LHCN-M2 (cell line): ENCODE measurements at places on chromosomes 2 and 18.
A peak's percentile ranks its signal among the peaks of the same experiment; 100 is the strongest.

GRCh38 chr2:64311948-64312621 is 141.9 kb upstream of the LGALSL start:
- peak; percentile 90 for DNase-seq

GRCh38 chr2:890791-891190 is 59.9 kb upstream of the SNTG2 start:
- DNase-seq, result no peak

- peak; percentile 61 for DNase-seq
Measured at GRCh38 chr2:113138428-113139322, 11.3 kb downstream of the IL1RN start.

GRCh38 chr2:240819858-240820606 is at the start of gene KIF1A:
KIF1A (minus strand) TSS chr2:240820219; CDS start chr2:240797752, 22,467 bp downstream.
- no peak for DNase-seq

- DNase-seq, result no peak
Measured at GRCh38 chr2:86028766-86029381, 76.8 kb downstream of the POLR1A start.

DNA sequence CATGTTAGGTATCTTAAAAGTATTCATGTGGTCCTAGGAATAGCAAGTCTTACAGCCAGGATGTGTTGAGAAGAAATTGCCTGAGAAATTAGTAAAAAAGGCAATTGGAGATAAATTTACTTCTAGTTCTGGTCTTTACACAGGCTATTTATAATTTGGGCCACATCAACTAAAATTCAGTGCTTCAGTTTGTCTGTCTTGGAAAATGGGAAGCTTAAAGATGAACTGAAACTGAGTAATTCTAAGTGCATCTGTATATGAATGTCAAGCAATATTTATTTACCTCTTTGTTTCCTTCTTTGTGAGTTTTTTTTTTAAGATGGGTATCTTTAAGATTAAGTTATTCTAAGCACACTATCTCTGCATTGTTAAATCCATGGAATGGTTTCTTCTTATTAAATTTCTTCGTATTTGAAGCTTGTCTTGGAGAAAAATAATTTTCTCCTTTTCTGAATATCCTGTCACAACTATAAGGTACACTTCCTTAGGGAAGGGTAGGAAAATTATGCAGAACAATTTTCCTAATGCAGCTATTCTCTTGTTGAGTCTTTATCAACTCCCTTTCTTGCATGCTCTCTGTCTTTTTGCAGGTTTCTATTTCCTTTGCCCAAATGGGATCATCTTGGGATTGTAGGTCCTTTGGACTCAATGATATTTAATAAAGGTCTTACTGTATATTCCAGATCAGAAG is 39.7 kb upstream of the MMADHC start:
- no peak for DNase-seq

DNA sequence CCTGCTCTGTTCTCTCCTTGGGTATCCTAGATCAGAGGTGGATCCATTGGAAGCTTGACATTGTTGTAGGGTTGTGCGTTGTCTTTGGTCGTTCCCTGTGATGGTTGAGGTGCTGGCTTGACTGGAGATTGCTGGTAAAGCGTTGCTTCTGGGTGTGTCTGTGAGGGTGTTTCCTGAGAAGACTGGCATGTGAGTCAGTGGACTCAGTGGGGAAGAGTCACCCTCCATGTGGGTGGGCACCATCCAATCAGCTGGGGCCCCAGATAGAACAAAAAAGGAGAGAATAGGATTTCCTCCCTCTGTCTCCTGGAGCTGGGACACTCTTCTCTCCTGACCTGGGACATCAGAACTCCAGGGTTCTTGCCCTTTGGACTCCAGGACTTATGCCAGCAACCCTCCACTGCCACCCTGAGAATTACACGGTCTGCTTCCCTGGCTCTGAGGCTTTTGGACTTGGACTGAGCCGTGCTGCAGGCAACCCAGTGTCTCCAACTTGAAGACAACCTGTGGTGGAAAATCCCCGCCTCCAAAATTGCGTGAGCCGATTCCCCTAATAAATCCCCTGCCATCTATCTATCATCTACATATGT is 14.8 kb upstream of the REEP1 start:
- no peak for DNase-seq

- DNase-seq, result no peak
Measured at GRCh38 chr2:201203916-201204654, 21.1 kb downstream of the CASP10 start.

GRCh38 chr18:78769502-78770105 is 210.0 kb upstream of the SALL3 start:
- DNase-seq, result no peak

- DNase-seq, result peak; percentile 57
Measured at GRCh38 chr2:178473931-178474330, 4.5 kb downstream of the FKBP7 start.

GRCh38 chr2:135525786-135526185 is 5.2 kb downstream of the ZRANB3 start:
- DNase-seq, result no peak

DNA sequence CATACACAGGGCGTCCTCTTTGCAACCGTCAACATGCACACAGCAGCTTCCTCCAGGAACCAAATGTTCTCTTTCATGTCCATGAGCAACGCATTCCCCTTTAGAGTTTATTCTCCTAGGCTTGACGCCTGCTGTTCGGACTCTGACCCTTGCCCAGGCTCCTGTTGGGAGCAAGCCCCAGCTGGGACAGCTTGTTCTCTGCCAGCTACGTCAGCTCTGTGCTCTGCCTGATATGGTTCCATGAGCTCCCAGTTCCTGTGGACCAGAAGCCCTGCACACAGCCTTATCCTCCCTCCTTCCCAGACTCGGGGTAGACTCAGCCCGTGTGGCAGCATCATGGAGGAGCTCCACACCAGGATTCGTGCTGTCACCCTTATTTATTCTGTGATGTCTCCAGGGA is 253.1 kb upstream of the PXDN start:
- DNase-seq, result no peak

DNA sequence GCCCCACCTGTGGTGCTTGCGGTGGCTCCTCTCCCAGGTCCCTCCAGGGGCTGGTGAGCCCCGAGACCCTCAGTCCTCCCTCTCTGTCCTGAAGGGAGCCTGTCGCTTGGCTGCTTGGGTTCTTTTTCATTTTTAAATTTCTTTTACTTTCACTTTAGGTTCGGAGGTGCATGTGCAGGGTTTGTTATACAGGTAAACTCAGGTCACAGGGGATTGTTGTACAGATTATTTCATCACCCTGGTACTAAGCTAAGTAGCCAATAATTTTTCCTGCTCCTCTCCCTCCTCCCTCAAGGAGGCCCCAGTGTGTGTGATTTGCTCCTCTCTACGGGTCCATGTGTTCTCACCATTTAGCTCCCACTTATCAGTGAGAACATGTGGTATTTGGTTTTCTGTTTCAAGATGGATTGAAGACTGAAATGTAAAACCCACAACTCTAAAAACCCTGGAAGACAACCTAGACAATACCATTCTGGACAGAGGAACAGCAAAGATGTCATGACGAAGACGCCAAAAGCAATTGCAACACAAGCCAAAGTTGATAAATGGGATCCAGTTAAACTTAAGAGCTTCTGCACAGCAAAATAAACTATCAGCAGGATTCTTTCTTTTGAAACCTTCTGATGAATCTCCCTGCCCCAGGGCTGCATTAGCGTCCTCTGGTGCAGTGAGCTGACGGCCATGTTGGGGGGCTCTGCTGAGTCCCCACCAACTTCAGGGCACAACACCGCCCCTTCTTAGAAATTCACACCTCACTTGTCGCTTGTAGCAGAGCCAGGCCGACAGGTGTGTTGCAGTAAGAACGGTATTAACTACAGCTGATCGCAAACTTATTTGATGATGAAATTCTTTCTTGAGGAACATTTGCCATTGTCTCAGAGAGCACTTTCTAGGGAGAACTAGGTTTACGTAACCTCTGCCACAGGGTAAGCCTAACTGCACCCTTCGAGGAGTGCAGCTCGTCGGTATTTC is 135.3 kb downstream of the ZNF236 start:
- no peak for DNase-seq

DNA sequence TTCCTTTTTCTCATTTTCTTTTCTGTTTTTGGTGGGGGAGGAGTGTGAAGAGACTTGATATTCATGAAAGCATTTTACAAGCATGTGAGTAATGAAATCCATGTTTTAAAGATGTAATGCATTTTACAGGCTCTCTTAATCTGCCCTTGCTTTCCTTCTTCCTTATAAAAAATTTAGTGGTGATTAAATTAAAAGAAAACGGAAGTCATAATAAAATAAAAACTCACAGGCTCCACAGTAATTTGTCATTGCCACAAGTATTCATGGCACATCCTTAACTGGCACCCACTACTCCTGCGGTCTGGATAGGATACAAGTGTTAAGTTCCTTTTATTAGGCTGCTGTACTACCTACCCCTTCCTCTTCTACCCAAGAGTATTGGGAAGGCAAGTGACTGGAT is 241.2 kb downstream of the SLC4A3 start:
- DNase-seq, result peak; percentile 5

- DNase-seq, result no peak
Measured at GRCh38 chr2:156480376-156480775, 44.2 kb downstream of the GPD2 start.

DNA sequence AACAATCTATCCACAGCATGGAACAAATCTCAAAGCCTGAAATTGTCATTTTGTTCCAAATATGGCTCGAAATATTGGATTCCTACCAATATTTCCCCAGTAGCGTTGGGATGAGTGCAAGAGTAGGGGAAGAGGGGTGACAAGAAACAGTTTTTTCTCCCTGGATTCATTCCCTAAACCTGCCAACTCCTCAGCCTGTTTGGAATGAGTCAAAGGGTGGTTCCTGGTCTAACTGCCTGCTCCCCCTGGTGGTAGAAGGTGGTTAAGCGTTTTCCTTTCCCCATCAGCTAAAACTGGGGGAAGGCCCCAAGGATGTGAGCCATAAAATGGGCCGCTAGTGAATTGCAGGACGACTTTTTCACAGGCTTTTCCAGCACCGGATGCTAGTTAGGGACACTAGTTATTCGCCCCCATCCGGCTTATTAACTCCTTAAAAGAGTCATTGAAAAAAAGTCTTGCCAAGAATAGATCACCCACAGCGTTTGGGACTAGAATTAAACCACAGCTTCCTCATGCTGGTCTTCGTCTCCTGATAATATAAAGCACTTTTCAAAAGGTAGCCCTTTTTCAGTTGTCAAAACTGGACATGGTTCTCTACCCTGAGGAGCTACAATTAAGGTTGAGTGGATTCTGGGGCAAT is 72.5 kb downstream of the DHRS9 start:
- peak; percentile 55 for DNase-seq

DNA sequence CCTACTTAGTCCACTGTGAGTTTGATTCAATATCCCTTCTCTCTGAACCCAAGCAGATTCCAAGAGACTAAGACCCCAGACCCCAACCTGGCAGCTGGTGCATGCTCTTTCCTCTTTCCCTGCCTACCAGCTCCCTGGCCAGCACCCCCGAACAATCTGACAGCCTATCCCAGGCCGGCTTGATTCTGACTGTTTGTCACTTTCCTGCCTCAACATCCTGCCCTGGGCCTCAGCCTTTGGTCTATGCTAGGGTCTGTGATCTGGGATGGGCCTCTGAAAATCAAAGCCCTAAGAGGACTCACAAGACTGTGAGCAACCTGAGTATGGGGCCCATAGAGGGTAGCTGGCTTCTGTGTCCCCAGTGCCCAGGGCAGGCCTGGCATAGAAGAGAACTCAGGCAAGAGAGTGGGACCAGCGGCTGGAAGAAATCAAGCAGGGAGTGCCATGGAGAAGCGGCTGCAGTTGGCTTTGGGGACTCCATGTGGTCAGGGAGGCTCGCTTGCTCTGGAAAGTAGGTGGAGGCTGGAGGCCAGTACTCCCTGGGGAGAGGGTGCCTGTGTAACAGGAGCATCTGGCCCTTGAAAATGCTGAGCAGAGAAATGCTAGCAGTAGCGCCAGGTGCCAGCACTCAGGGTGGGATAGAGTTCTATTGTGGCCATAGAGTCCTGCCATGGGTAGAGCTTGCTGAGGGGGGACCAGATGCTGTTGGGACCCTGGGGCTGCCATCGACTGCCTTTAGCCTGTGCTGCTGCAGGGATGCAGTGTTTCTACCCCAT is 343.9 kb downstream of the DYSF start:
- DNase-seq, result no peak

DNA sequence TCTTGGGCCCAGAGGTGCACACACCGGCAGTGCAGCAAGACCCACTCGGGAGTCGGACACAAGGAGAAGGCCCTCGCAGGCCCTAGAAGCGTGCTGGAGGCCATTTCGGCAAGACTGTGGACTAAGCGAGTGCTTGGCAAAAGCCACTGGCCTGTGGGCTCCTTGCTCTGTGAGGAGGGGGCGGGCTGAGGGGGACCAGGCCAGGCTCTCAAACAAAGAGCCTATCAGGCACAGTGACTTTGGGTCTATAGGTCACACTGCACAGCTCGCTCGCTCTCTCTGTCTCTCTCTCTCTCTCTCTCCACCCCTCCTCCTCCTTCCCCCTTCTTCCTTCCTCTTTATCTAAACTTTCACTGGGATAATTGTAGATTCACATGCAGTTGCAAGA is 23.6 kb upstream of the ZCCHC2 start:
- no peak for DNase-seq

GRCh38 chr18:23629444-23629946 is 33.2 kb downstream of the ANKRD29 start:
- no peak for DNase-seq

GRCh38 chr2:104140361-104140760 is 713.6 kb upstream of the POU3F3 start:
- DNase-seq, result no peak

DNA sequence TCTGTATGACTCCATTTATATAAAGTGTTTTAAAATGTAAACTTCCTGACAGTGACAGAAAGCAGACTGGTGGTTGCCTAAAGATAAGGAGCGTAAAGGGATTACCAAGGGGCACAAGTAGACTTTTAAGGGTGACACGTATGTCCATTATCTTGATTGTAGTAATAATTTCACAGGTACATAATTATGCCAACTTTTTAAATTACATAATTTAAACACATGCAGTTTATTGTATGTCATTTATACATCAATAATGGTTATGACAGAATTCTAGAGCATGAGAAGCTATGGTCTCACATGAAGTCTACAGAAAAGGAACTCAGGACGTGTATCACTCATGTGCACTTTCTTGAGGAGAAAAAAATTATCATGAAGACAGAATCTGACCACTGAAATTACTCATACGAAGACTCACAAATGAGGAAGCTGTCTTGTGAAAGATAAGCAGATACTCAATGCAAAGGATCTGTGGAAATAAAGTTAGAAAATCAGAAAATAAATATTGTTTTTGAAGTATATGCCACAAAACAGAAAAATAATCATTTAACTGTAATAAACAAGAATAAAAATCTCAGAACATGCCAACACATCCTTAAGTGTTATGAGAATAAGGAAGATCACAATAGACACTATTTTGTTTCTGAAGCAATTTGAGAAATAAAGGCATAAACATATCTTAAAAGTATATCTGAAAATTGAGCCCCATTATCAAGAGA is 84.4 kb downstream of the TMEM131 start:
- DNase-seq, result peak; percentile 75

DNA sequence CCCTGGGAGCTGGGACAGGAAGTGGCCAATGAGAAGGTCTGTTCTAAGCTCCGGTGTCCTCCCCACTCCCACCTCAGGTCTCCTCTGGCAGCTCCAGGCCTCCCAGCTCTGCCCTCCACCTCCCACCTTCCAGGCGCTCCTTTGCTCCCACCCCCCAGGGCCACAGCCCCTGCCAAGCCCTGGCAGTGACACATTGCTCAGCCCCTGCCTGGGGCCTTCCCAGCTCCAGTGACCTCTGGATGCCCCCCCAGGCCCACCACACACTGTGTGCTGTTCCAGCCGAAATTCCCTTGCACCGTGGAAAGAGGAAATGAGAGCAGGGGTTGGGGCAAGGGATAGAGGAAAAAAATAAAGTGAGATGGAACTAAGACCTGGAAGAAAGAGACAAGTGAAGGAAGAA is 289.6 kb downstream of the CYP26B1 start:
- no peak for DNase-seq
